ENCODE measurements at places on chromosomes 7 and 10.

- no peak for DNase-seq
Measured at GRCh38 chr7:36847946-36848345, 123.7 kb upstream of the AOAH start.

- DNase-seq = no peak
Measured at GRCh38 chr7:45048748-45049147, 40.0 kb downstream of the NACAD start.

GRCh38 chr10:61408105-61408504 lies 45.1 kb downstream of the TMEM26 start:
- DNase-seq = no peak

DNA sequence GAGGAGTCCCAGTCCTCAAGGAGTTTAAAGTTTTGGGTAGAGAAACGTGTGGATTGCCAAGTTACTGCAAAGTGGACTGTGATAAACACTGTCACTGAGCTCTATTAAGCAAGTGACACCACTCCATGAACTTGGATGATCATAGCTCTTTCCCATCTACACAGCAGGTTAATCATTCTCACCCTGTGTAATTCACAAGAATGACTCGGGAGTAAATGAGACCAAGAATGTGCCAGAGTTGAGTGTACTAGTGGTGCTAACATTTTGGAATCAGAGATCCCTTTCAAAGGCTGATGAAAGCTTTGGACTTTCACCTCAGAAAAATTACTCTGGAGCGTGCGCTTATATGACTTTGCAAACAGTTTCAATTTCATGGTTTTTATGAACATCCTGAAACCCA lies 80.8 kb downstream of the RBM20 start:
- no peak for DNase-seq

All from endothelial cell (in vitro differentiated cells).